ENCODE measurements at places on chromosomes 4 and X. TPM values are rescaled to one million over a fixed set of nuclear protein-coding genes. Genes with fewer than 3 reads are reported as not detected.

The IL21 gene
- not detected for total RNA-seq

The SPINK2 gene
- total RNA-seq, result not detected

The SUPT20HL2 gene
- total RNA-seq, result not detected

The ESX1 gene
- total RNA-seq, result not detected

The RLIM gene
- total RNA-seq, result 17.4 TPM

The GCNA gene
- total RNA-seq, result 1.4 TPM

The TAF7L gene
- 0.16 TPM for total RNA-seq

The TRIM61 gene
- not detected for total RNA-seq

Measured in A549 treated with CORT108297 at 1 μM for 4 hours (cell line).